ENCODE measurements at places on chromosomes 5 and 9. TPM values are rescaled to one million over a fixed set of nuclear protein-coding genes. Genes with fewer than 3 reads are reported as not detected.

GRCh38 chr5:102666164-102666946 lies 88.8 kb upstream of the PAM start:
- no peak for DNase-seq

DNA sequence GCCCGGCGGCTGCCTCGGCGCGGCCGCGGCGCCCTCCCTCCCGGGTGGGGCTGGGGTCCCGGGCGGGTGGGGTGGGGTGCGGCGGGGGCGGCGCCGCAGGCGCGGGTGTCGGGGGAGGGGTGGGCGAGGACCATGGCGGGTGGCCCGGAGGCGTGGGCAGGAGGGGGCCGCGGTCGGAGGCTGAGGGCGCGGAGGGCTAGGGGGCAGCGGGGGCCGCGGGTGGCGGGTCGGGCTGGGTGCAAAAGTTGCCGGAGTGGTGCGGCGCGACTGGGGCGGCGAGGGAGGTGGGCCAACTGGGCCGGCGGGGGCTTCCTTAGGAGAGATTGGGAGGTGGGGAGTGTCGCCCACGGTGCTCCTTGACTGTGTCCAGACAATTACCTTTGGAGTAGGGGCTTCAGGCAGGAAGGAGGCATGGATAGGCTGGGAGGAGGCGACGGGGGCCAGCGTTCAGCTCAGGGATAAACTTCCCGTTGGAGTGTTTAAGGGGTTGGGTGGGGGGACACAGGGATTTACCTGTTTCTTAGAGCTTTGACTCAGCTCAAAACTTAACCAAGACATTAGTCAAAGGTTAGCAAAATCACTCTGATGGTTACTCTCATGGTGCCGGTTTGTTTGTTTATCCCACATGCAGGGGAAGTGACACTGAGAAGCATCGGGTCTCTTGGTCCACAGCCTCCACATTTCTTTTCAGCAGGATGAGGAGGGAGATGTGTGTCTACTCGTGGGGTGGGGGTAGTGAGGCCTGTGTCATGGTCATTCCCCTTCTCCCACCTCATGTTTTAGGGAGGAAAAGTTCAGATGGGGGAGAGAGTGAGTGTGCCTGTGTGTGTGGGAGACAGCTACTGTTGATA lies 859 bp downstream of the CSNK1G3 start:
- DNase-seq = peak; percentile 79

DNA sequence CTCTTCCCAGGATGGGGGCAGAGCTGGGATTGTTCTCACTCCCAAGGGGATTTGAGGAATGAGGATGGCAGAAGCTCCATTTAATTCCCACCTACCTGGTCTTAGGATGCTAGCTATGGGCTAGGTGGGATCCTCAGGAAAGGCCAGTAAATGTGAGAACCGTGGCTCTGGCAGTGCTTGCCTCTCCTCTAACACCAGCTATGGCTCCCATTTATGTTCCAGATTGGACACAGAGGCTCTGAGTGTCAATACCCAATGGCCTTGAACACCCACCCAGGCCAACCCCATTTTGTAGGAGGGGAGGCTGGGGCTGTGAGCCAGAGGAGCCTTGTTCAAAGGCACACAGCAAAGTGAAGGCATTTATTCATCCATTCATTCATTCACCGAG lies 10.2 kb upstream of the DAB2IP start:
- no peak for DNase-seq

- no peak for DNase-seq
Measured at GRCh38 chr9:124411514-124412227, 3.6 kb downstream of the PSMB7 start.

GRCh38 chr9:69400470-69400869 lies 75.5 kb downstream of the ENTREP1 start:
- DNase-seq = no peak

- no peak for DNase-seq
Measured at GRCh38 chr5:140673187-140673976, at the start of gene DND1. Gene DND1, minus strand, starts transcription at chr5:140673576. Its CDS starts 34 bp downstream, at chr5:140673542.

DNA sequence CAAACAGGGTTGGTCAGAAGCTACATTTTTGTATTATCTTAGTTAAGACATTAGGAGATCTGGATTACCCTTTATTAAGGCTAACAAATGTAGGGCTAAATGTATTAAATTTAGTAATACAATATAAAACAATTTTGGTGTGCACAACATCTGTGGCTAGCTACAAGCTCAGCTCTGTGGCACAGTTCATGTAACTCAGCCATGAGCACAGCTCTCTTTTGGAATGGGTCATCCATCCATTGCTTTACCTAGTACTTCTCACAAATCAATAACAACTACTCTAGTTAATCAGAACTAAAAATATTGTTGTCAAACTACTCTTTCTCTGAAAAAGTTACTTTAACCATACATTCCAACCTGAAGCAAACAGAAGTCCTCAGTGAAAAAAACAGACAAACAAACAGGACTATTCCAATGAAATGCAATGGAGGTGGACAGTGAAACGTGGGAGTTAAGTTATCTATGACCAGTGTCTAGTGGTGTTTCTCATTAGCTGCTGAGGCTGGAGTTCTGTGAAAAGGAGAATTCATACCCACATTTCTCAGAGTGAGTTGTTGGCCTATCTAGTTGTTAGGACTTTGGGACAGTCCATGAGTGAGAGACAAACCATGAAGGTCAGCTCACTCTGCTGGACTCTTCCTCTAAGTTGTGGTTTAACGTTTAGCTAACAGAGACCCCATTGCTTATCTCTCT lies 55.1 kb downstream of the PIP5K1B start:
- DNase-seq = no peak

- no peak for DNase-seq
Measured at GRCh38 chr9:89670801-89671434, 66.1 kb downstream of the GADD45G start.

GRCh38 chr9:128947527-128948301 lies at the start of the genes DOLK and NUP188:
Gene DOLK, minus strand, starts transcription at chr9:128947603. Its CDS starts 300 bp downstream, at chr9:128947303.
Gene NUP188, plus strand, starts transcription at chr9:128947699. Its CDS starts 21 bp downstream, at chr9:128947720.
- peak; percentile 99 for DNase-seq

- no peak for DNase-seq
Measured at GRCh38 chr9:76528056-76528455, 69.1 kb downstream of the GCNT1 start.

DNA sequence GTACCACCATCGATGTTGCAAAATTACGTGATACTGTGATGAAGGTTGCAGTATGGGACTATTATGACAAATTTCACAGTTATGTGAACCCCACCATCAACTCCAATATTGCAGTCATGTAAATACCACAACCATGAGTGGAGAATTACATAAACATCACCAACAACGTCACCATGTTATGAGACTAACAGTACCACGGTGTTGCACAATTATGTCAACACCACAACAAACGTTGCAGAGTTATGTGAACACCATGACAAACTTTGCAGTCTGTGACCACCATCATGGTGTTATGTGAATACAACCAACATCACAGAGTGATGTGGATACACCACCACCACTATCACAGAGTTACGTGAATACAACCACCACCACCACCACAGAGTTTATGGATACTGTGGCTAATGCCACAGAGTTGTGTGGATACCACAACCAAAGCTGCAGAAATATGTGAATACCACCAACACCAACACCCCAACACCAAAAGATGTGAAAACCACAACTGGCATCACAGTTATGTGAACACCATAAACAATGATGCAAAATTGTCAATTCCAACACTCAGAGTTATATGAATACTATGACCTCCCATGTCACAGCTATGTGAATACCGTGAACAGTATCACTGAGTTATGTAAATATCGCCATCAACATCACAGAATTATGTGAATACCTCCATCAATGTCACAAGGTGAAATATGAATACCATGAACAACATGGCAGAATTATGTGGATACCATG lies 62.4 kb downstream of the SHC3 start:
- DNase-seq = no peak

DNA sequence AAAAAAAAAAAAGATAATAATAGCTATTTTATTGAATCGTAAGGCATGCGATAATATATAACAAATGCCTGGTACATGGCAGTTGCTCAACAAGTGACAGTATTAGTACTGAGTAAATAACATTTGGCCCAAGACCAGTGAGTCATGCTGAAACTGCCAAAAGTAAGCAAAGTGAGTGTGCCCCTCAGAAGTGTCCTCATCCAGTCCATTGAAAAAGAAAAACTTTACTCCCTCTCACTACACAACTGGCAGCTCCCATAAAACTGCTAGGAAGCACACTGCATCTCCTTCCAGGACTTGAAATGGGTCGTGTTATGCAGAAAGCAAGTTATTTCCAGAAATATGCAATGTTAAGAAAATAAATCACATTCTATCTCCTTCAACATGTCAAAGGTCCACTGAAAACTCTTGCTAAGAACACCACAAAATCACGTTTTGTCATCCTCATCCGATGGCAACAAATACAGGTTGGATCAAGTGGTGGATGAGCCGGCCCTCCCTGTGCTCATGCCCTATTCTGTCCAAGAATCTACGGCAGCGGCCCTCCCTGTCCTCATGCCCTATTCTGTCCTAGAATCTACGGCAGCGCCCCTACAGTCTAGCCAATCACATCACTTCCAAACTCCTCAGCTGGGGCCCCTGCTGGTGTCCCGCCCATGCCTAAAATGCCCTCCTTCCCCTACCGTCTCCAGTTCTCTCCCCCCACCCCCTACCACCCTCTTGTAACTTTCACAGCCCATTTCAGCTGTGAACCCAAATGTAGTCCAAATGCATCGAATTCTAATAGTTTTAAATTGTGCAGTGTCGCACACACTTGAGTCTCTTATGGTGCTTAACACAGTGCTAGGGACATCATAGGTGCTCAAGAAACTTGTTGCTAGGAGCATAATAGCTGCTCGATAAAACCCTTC lies 12.5 kb downstream of the PTCH1 start:
- no peak for DNase-seq

GRCh38 chr5:151048526-151048925 lies 28.1 kb downstream of the GPX3 start:
- no peak for DNase-seq

DNA sequence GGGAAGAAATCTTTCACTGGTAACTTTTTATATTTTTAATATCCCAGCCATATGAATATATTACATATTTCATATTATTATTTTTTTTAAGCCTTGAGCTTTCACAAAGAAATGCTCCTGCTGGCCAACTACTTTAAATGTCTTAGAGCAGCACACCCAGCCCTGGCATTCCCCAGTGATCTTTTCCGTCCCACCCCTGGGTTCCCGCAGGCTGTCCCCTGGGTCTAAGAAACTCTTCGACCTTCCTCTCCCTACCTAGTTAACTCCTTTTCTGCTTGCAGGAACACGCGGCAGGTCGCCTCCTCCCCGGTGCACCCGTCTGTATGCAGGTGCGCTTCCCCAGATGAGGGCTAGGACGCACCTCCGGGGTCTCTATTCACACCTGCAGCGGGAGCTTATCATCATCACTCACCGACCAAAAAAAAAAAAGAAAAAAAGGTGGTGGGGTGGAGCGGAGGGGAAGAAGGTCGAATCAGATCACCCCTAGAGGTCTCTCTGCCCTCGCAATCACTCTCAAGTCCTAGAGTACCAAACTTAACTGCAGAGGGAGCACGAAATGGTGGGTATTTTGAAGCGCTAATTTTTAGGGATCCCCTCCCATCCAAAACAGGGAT lies 696 bp downstream of the ZFP62 start:
- DNase-seq = no peak

- DNase-seq = no peak
Measured at GRCh38 chr9:133842721-133843227, 104.6 kb upstream of the SARDH start.

DNA sequence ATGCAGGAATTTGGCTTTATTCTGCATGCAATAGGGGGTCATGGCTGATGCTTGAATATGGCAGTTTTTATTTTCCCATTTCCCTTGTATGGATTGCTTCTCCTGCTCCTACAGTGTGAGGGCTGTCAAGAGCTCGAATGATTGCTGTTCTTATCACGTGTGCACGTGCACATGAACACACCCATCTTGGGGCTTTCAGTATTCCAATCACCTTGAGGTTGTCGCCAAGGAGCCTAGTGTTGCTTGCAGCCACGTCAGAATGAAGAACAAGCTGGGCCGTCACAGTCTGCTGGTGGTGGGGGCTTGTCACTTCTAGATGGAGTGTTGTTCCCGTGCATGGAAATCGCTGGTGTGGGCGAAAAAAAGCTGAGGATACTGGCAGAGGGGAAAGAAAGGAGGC lies 219.4 kb upstream of the GLRA1 start:
- no peak for DNase-seq

DNA sequence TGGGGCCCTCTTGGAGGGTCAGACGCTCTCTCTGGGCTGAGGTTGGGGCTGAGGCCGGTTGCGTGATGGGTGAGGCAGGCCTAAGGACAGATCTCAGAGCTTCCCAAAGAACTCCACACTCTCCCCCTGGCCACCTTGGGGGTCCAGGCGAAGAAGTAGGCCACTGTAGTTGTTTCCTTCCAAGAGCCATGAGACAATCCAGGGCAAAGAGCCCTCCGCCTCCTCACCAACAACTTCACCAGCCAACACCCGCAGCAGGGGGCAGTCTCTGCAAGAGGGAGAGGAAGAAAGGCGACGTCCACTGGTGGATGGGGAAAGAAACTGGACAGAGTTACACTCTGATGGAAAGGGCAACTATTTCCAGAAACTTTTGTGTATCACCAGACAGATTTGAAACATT lies 10.7 kb downstream of the SLC35A4 start:
- no peak for DNase-seq

- no peak for DNase-seq
Measured at GRCh38 chr5:140548791-140549190, 1.3 kb downstream of the EIF4EBP3 start.

- DNase-seq = no peak
Measured at GRCh38 chr5:7478459-7478858, 82.5 kb downstream of the ADCY2 start.

DNA sequence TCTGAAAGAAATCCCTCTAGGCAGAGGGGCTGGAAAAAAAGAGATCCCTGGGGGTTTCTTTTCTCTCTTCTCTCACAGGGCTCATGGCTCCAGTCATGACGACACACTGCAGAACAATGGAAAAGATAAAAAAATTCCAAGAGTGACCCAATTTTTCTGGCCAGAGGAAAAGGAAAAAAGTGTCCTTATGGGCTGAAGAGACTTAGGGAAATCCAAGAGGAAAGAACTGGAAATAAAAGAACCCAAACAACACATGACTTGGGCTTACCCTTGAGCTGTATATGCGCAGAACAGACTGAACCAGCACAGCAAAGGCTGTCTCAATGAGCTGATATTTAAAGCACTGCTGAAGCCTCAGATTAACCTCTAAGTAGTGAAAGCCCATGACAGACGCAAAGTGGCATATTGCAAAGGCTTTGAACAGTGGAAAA lies 102.4 kb downstream of the SMIM23 start:
- DNase-seq = no peak

- DNase-seq = no peak
Measured at GRCh38 chr5:165309446-165309845, 1804.0 kb downstream of the MAT2B start.

The DHFR gene
- total RNA-seq = 9.2 TPM

The RAPGEF6 gene
- 15.6 TPM for total RNA-seq

The SPINK13 gene
- total RNA-seq = not detected

The FOXD4L6 gene
- total RNA-seq = not detected

The FAM174A gene
- 18.6 TPM for total RNA-seq

The POLR3G gene
- total RNA-seq = 0.97 TPM
